ENCODE measurements at places on chromosomes 1 and 21.

GRCh38 chr21:46552274-46552673 is 52.6 kb downstream of the S100B start:
- DNase-seq = no peak

- no peak for DNase-seq
Measured at GRCh38 chr1:6465461-6466005, 440 bp downstream of the TNFRSF25 start.

DNA sequence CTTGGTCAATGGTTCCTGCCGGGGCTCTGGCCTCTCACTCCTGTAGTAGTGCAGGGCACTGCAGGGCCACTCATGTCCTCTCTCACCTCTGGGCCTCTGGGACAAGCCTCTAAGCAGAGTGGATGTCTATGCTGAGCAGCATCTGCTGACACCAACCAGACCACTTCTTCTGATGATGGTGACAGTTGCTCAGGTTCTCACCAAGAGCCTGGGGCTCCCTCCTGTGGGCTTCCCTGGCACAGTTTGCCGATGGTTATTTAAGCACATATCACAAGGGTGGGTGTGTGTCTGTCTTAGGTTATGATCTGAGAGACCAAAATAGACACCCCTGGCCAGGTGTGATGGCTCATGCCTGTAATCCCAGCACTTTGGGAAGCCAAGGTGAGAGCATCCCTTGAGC is 17.4 kb upstream of the GPR137B start:
- DNase-seq = no peak

- no peak for DNase-seq
Measured at GRCh38 chr1:48017716-48018115, 20.5 kb upstream of the TRABD2B start.

DNA sequence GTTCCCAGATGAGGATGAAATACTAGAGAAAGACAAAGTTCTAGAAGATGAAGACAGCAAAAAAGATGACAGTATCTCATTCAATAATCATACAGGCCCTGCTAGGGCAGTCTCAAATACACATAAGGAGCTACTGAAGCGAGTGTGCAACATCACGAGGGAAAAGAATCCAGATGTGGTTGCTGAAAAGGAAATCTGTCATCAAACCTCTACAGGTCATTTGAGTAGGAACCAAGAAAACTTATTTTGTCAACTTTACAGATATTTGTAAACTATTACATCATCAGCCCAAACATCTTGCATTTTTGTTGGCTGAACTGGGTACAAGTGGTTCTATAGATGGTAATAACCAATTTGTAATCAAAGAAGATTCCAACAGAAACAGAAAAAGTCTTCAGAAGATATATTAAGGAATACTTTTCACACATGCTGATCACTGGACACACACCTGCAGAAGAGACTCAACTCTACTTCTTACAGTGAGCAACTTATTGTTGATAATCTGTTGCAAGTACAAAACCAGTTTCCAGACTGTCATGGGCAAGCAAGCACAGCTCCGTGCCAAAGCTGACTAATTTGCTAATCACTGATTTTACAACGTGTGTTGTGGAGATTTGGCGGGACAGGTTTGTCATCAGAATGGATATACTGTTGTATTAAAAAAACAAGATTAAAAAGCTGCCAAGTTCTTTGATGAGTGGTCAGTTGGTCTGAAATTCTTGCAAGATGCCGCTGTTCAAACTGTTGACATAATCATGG is 42.1 kb downstream of the TRIM33 start:
- no peak for DNase-seq

DNA sequence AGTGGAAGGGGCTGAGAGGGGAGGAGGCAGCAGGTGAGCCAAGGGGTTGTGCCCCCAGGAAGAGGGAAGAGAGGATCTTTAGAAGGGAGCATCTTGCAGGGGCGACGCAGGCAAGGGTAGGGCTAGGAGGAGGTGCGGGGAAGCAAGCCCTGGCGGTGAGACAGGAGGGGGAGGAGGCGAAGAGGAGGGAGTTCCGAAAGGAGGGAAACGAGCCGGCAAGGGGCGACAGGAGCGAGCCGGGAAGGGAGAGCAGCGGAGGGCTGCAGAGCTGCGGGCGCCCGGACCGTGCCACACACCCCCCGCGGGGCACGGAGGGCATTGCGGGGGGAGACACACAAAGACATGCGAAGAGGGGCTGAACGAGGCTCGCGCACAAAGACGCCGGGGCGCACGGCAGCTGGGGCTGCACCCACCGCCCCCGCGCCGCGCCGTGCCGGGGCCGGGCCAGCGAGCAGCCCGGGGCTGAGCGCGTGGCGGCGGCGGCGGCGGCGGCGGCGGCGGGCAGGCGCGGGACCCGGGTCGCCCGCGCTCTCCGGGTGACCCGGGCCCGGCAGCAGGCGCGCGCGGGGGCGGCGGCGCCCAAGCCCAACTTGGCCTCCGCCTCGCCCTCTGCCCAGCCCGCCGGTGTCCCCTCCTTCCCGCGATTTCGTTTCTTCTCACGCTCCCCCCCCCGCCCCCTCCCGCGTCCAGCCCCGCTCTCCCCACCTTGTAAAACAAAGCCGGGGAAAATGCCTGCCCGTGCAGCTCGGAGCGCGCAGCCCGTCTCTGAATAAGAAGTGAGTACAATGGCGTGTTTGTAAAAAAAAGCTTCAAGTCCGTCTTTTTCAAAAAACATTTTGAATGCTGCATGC is at the start of gene KCNK2:
KCNK2 (plus strand) TSS at position 206 of the 851 bp plus-strand sequence. CDS start 649 bp downstream, outside the sequence.
- DNase-seq = no peak

- no peak for DNase-seq
Measured at GRCh38 chr1:22420455-22421053, 31.1 kb upstream of the ZBTB40 start.

DNA sequence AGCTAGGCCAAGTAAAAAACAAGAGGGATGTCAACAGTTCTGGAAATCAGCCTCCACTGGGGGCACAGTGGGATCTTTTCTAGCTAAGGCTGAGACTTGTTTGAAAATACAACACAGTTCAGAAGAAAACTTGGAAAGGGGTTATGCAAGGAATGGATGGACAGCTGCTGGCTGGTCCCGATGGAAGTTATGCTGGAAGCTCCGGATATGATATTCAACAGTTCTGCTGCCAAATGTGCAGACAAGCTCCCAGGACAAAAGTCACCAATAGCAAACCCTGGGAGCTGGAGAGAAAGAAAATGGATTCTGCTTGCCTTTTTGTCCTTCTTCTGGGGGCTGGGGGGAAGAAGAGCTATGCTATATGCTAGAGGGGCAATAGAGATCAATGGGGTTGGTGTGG is 14.3 kb downstream of the LMX1A start:
- DNase-seq = no peak

GRCh38 chr1:19704247-19705113 is 39.8 kb downstream of the HTR6 start:
- peak; percentile 47 for DNase-seq

DNA sequence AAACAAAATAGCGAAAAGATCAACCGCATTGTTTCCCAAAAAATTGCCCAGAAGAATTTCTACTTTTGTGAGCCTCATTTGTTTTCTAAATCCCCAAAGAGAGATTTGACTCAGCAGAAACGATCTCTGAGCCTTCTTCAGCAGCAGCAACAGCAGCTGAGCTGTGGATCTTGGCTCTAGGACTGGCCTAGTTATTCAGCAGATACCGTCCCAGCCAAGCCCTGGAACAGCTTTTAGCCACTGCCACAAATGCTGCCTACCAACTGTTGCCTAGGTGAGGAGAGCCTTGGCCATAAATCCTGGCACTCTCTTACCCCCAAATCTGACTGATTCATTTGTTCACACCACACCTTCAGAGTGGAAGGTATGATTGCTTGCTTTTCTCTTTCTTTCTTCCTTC is 320.1 kb downstream of the TGFB2 start:
- no peak for DNase-seq

GRCh38 chr1:113872219-113872935 is 865 bp upstream of the PTPN22 start:
- DNase-seq = no peak

DNA sequence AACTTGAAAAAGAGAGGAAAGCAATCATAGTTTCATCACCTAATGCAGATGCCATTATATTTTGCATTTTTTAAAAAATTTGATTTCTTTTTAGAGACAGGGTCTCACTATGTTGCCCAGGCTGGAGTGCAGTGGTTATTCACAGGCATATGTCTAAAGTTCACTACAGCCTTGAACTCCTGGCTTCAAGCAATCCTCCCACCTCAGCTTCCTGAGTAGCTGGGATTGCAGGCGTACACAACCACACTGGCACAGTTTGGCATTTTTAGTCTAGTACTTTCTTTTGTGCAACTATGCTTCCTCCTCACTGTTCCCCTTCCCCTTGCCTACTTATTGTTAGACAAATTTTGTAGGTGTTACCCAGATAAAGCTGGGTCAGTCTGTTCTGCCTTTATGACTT is 18.0 kb downstream of the RHOU start:
- DNase-seq = no peak

GRCh38 chr1:192002063-192002462 is 156.2 kb upstream of the RGS18 start:
- DNase-seq = no peak

- DNase-seq = no peak
Measured at GRCh38 chr1:67682659-67683197, 2.3 kb upstream of the GADD45A start.

GRCh38 chr1:229240532-229240931 is 30.4 kb upstream of the RAB4A start:
- DNase-seq = no peak

DNA sequence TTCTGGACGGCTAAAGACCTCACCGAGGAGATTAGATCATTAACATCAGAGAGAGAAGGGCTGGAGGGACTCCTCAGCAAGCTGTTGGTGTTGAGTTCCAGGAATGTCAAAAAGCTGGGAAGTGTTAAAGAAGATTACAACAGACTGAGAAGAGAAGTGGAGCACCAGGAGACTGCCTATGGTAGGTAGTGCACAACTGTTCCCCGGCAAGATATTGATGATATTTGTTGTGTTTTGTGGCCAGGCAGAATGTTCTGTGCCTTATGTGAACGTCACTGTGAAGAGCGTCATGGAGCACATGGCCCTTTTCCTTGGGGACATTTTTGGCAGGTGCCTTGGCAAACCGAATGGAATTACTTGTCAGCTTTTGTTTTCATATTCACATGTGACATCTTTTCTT is 191.7 kb downstream of the DISC1 start:
- no peak for DNase-seq

GRCh38 chr1:167152192-167152876 is 58.5 kb downstream of the STYXL2 start:
- no peak for DNase-seq

Data from stimulated activated CD4-positive, alpha-beta T cell treated with anti-CD3 and anti-CD28 coated beads, TNF-alpha, amount 100 ng/mL, for 24 hours (primary cell).